ENCODE measurements at places on chromosomes 12 and 14. TPM values are rescaled to one million over a fixed set of nuclear protein-coding genes. Genes with fewer than 3 reads are reported as not detected.

- DNase-seq: no peak
These were observed 26.8 kb upstream of the C14orf180 start for GRCh38 chr14:104552738-104553125.

DNA sequence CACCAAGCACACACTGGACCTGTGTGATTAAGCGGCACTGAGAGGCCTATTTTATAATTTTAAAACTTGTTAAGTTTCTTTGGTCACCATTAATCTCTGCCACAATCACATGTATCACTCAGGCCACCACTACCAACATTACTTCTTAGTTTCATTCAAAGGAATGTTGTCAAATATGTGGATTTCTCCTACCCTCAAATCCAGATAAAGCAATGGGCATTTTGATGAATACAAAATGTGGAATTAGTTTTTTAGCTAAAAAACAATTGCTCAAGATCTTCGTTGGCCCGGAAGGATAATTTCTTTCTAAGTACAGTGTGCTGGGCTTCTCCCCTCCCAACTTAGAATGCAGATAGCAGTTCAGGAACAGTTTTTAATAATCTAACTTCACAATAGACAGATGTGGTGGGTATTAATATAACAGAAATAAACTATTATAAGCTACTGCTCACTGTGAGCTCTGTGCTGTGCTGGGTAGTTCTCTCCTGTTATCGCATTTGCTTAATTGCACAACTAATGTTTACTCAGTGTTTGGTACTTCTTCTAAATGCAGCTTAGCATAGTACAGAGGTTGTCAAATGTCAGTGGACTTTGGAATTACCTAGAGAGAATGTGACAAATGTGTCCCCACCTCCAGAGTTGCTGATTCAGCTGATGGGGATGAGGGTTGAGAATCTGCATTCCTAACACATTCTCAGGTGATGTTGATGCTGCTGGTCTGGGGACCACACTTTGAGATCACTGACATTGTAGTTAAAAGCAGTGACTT is 266.7 kb upstream of the AMIGO2 start:
- DNase-seq: no peak

- DNase-seq: no peak
These were observed 17.8 kb downstream of the HDAC7 start for GRCh38 chr12:47801904-47802246.

DNA sequence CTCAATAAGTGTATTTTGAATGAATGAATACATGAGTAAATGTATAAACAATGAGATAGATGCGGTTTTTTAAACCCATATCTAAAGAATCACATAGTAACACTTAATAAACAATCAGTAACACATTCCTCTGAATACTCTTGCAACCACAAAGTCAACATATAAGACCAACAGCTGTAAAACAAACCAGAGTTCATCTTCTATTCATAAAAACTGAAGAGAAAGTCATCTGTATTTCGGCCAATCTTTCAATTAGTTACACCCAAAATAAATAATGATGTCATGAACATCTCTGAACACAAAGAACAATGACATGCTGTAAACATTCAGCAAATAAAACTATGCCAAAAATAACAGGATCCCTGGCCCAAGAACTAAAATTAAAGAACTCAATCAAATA is 47.2 kb downstream of the ARMH4 start:
- peak; percentile 48 for DNase-seq

DNA sequence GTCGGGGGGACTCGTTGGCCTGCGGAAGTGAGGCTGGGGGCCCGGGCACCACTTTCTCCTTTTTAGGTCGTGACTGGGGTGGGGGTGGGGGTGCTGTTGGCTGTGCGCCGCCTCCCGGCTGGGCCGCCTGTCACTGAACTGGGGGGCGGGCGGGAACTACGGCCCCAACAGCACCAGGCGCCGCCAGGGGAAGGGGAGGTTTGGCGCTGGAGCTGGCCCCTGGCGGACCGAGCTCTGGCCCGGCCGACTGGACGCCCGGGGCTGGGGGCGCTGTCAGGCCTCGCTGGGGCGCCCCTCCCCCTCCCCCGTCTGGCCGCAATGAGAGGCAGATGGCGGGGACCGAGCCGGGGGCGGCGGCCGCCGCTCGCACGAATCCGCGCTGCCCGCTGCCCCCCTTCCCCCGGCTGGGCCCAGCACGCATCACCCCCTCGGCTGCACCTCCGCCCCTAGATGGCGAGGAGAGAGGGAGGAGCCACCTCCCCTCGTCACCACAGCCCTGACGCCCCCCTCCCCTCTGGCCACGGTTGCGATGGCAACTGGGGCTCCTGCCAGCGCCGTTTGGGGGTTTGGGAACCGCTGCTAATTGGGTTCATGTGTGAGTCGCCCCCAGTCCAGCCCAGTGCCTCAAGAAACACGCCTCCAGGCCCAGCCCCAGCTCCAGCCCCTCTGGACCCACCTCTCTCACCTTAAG is 723 bp downstream of the NFATC4 start:
- peak; percentile 55 for DNase-seq

DNA sequence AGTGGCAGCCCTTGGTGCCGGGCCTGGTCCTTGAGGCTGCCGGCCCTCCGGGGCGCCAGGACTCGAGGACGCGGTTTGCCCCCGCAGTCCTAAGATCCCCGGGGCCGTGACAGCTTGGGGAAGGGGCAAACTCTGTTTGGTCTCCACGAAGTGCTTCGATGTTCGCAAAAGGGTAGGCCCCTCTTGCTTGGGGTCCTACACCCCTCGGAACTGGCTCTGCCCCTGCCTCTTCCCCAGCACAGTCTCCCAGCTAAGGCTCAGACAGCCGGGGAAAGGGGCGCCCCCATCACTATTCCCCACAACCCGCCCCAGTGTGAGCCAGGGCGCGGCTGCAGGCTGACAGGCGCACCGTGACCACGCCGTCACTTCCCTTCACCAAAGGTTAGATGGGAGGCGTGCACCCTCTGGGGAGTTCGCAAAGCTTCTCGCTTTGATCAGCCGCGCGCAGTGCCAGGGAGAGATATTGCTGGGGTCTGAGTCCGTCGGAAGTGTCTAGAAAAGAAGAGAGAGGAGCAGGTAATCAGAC is 7.2 kb upstream of the OTX2 start:
- DNase-seq: no peak

- no peak for DNase-seq
These were observed 1.6 kb upstream of the SYNDIG1L start for GRCh38 chr14:74427651-74428050.

- no peak for DNase-seq
These were observed 16.7 kb downstream of the SLC7A7 start for GRCh38 chr14:22798528-22798927.

DNA sequence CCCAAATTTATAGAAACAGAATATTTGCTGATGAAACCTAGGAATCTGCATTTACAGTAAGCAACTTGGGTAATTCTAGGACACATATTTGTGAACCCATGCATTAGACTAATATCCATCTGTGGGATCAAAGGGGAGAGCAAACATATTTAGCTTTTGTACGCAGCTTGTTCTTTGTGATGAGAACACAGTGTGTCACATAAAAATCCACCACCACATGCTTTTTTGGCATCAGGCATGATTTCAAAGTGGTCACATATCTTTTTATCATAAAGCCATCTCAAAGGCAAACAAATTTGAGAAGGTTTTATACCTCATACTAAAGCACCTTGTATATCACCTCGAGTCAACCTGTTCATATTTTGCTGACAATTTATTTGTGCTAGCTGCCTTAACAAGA is 15.7 kb downstream of the DNAL1 start:
- DNase-seq: no peak

GRCh38 chr12:15979096-15980092 is 68.3 kb downstream of the DERA start:
- DNase-seq: peak; percentile 63

GRCh38 chr12:31629756-31630732 is 29.4 kb upstream of the ETFBKMT start:
- DNase-seq: peak; percentile 59

DNA sequence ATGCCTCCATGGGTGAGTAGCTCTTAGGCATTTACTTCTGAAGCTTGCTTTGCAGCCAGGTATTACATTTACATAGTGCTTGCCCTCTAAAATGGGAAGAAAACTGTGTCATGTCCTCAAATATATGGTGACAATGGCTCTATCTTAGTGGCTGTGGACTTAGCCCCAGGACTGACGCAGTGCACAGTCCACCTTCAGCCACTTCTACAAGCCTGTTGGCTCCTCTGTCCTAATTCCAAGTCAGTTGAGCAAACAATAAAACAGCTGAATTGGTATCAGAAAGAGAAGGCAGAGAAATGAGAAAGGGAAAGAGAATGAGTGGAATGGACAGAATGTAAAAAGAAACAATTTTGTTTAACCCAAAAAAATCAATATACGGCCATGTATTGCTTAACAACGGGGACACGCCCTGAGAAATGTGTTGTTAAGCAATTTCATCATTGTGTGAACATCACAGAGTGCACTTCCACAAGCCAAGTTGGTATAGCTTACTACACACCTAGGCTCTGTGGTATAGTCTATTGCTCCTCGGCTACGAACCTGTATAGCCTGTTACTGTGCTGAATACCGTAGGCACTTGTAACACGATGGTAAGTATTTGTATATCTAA is 93.5 kb downstream of the GRIN2B start:
- DNase-seq: no peak

- no peak for DNase-seq
These were observed 337.5 kb downstream of the CCDC91 start for GRCh38 chr12:28527631-28528249.

DNA sequence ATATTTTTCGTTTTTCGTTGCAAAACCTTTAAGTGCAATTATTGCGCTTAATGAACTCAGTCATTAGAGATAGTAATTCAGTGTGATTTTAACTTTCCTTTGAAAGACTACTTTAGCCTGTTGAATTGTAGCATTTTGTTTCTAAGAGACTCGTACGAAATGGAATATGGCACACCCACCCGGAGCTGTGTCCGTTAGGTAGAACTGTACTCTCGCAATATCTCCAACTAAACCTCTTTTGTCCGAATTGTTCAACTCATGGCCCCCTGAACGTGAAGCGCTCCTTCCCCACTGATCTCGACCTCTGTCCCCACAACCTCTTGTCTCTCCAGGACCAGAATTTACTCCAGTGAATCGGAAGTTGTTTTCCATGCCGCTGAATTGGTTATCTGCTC is 800 bp downstream of the PCNX4 start:
- peak; percentile 64 for DNase-seq

DNA sequence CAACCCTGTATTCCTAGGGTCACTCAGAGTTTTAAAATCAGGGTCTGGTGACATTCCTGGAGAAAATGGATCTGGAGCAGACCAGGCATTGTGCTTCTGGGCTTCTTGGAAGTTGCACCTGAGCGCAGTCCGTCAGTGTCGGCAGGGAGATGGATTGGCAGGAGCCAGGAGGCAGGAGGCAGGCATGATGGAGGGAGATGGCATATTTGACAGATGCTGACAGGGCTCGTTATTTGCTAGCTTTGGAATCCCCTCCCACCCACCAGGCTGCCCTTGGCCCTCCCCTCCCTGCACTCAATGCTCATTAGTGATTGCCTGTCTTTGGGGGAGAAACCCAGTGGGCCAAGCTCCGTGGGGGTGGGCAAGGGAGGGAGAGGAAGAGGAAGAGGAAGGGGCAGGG is 4.7 kb downstream of the CISTR start:
- no peak for DNase-seq

- peak; percentile 94 for DNase-seq
These were observed 44.0 kb upstream of the REP15 start for GRCh38 chr12:27652174-27652763.

DNA sequence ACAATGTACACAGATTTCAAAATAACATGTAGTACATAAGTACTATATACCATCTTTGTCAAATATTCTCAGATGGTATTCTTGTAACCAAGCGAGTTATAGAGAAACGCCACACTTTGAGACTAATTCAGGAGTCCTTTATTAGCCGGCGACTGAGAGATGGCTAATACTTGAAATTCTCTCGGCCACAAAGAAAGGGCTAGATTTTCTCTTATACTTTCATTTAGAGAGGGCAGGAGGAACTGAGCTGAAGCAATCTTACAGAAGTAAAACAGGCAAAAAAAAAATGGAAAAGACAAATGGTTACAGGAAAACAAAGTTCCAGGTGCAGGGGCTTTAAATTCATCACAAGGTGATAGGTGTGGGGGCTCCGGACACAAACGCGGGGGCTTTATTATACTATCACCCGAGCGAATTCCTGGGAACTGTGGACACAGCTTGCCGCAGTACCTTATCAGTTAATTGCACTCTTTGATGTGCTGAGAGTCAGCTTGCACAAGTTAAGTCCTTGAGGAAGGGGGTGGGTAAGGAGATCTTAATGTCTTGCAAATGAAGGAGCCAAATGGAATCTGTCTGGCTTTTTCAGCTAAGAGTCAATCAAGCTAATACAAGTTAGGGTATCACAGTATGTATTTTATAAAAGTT is 382.3 kb downstream of the KCNH5 start:
- no peak for DNase-seq

DNA sequence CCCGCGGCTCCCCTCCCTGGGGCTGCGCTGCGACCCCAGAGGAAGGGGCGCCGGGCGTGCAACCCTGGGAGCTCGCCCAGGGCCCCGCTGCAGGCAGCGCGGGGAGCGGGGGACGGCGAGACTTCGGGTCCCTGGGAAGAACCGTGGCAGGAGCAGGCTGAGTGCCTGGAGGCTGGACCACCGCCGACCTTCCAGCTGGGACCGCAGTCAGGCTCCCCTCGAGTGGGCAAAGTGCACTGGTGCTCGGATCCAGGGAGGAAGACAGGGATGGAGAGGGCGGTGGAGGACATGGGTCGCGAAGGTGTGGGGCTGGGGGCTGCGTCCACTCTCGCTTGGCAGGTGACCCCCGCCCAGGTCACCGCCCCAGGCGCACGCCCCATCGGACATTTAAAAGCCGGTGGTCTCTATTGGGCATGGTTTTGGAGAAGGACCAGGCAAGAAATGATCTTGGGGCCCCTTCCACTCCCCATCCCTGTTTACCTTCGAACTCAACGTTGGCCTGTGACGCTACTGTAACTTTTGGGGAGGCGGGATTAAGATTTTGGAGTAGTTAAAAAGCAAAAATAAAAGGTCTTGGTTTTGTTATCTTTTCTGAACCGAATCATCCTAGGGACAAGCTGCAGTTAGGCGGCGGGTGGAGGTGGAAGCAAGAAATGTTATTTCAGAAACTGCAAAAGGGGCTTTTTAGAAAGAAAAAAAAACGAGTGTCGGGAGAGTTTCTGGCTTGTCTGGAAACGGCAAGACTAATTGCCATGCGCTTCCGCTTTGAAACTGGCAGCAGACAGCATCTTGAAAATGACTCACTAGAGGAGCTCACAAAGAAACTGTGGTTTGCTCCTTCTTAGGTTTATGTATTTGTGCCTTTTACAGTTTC is 1.0 kb downstream of the ELK3 start:
- peak; percentile 91 for DNase-seq

ACOT6 gene
- not detected for total RNA-seq

CACNA2D4 gene
- total RNA-seq: 0.17 TPM

IL23A gene
- 0.34 TPM for total RNA-seq

SYCP3 gene
- not detected for total RNA-seq

TMEM119 gene
- total RNA-seq: under 0.01 TPM

Data from dermis blood vessel endothelial cell (primary cell).